ENCODE measurements at places on chromosomes 4 and X. TPM values are rescaled to one million over a fixed set of nuclear protein-coding genes. Genes with fewer than 3 reads are reported as not detected.

ARHGAP36 gene
- total RNA-seq = not detected

GAB3 gene
- total RNA-seq = 2.9 TPM

STAP1 gene
- total RNA-seq = not detected

ADAM29 gene
- not detected for total RNA-seq

PAGE4 gene
- total RNA-seq = not detected

HSFX4 gene
- total RNA-seq = not detected

SMIM10 gene
- 3.1 TPM for total RNA-seq

TEX13C gene
- total RNA-seq = not detected

DCAF12L1 gene
- total RNA-seq = not detected

SCLT1 gene
- 7.1 TPM for total RNA-seq

SLITRK4 gene
- total RNA-seq = 2.2 TPM

CPXCR1 gene
- total RNA-seq = not detected

LETM1 gene
- 31.3 TPM for total RNA-seq

PAGE2B gene
- not detected for total RNA-seq

MTNR1A gene
- total RNA-seq = not detected

NDNF gene
- total RNA-seq = 0.12 TPM

PGRMC2 gene
- total RNA-seq = 52.4 TPM

EMCN gene
- 1.4 TPM for total RNA-seq

POU4F2 gene
- not detected for total RNA-seq

BCOR gene
- total RNA-seq = 9.3 TPM

LDB2 gene
- total RNA-seq = 17.2 TPM

MND1 gene
- total RNA-seq = 0.50 TPM

ZNF157 gene
- not detected for total RNA-seq

TXK gene
- total RNA-seq = not detected

FGF13 gene
- not detected for total RNA-seq

HERC5 gene
- total RNA-seq = 1.2 TPM

CYLC1 gene
- total RNA-seq = not detected

STOX2 gene
- total RNA-seq = 0.20 TPM

ESX1 gene
- total RNA-seq = not detected

UGT2B17 gene
- total RNA-seq = not detected

GAGE12H gene
- not detected for total RNA-seq

MAGED2 gene
- total RNA-seq = 283 TPM

MAGEA1 gene
- total RNA-seq = not detected

FAM114A1 gene
- total RNA-seq = 185 TPM

CLIC2 gene
- 5.2 TPM for total RNA-seq

PRKX gene
- 4.2 TPM for total RNA-seq

AWAT2 gene
- not detected for total RNA-seq

PRR32 gene
- not detected for total RNA-seq

TLR7 gene
- not detected for total RNA-seq

Data from cardiac ventricle fibroblast (primary cell).